ENCODE measurements at places on chromosomes 1 and 21.

DNA sequence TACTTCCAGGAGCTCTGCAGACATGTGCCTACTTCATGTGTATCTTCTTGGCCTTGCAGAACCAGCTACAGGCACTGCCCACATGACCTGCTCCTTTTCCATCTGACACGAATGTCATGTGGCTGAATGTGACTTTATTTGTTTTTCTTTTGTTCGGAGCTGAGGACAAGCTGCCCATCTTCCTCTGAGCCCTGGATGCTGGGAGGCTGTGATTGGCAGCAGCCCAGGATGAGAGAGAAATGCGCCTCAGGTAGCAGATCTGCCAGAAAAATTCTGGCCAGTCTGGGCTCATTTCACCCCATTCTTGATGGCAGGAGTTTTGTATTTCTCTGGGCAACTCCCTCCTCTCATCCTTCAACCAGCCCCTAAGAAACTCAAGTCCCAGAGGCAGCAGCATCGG is 372.0 kb downstream of the RPS6KC1 start:
- no peak for DNase-seq

- DNase-seq, result no peak
Observed at GRCh38 chr1:174623324-174624035, 175.7 kb downstream of the GPR52 start.

GRCh38 chr1:34276606-34277005 is 99.9 kb downstream of the C1orf94 start:
- DNase-seq, result no peak

DNA sequence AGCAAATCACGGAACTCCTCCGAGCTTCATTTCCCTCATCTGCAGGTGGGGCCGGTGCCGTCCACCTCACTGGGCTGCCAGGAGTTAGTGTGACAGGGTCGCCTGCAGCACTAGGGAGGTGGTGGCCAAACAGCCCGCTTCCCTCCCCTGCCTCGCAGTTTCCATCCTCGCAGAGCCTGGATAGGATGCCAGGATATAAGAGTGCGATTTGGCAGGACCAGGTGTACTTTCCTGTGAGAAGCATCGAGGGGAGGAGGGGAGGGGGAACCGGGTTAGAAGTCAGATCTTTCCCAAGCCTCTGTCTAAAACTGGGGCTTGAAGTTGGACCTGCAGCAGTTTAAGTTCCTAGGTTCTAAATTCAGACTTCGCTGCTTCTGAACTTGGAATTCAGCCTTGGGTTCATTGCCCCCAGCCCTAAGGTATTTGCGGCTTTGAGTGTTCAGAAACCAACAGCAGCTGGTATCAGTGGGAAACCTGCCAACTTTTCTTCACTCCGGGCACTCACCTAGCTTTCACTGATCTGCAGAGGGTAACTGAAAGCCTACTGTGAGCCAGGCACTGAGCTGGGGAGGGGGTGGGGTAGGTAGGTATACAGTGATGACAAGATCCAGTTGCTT is 1.7 kb upstream of the JUN start:
- DNase-seq, result peak; percentile 40

DNA sequence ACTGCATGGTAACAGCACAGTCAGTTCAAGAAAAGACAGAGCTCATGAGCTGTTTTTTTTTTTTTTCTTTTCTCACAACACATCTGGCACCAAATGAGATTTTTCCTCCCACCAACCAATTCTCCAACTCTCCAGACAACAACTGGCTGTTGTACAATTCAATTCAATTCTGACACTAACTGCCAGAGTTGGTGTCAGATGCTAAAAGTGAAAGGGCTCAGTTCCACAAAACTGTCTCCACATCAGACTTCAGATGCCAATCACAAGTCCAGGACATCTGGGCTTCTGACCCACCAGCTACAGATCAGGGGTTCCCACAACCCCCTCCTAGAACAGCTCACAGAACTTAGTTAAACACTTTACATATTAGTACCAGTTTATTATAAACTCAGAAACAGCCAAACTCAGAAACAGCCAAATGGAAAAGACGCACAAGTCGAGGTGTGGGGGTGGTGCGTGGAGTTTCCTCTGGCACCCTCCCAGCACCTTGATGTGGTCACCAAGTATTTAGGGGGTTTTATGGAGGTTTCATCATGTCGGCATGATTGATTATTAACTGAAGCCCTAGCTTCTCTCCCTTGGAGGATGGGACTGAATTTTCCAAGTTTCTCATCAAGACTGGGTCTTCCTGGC is 39.2 kb upstream of the LRRC8D start:
- no peak for DNase-seq

DNA sequence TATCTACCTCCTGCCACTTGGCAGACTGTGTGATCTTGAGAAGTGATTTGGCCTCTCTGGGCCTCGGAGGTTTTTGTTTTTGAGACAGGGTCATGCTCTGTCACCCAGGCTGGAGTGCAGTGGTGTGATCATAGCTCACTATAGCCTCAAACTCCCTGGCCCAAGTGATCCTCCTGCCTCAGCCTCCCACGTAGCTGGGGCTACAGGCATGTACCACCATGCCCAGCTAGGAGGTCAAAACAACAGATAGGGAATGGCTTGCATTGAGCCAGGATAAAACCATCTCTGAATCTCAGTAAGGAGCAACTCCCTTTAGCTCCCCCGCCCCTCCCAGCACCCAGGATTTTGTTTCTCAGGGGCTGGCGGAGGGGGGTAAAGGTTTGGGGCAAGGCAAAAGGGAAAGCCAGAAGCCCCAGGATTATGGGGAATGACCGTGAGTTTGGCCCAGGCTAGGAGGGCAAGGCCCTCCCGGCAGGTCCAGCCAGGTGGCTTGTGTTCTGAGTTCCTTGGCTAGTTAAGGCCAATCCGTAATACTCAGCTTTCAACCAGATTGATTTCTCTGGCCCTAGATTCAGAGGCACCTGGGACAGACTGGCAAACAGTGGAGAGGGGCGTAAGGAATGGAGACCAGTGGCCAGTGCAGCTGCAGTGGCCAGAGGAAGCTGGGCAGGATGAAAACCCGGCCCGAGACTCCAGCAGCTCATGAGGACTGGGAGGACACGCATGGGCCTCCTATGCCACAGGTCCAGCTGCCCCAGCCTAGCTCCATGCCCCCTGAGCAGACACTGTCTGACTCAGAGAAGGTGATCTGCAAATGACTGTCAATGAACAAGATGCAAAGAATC is 130.1 kb downstream of the DMRTB1 start:
- DNase-seq, result no peak

DNA sequence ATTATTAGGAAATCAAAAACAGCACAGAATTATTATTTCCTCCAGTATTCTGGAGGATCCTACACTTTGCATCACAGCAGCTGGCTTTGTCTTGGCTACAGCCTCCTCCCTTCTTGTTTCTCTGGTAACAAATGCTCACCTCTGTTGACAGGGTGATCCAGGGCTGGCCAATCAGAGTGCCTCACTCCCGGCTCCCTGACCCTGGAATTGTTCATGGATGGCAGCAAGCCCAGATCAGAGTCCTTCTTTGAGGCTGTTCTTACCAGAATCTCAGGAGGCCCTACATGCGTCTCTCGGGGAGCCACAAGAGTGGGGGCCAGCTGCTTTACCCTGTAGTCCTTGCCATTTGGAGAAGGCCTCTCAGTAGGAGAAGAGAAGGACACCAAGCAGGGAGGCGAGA is 48.4 kb upstream of the IGSF5 start:
- no peak for DNase-seq

DNA sequence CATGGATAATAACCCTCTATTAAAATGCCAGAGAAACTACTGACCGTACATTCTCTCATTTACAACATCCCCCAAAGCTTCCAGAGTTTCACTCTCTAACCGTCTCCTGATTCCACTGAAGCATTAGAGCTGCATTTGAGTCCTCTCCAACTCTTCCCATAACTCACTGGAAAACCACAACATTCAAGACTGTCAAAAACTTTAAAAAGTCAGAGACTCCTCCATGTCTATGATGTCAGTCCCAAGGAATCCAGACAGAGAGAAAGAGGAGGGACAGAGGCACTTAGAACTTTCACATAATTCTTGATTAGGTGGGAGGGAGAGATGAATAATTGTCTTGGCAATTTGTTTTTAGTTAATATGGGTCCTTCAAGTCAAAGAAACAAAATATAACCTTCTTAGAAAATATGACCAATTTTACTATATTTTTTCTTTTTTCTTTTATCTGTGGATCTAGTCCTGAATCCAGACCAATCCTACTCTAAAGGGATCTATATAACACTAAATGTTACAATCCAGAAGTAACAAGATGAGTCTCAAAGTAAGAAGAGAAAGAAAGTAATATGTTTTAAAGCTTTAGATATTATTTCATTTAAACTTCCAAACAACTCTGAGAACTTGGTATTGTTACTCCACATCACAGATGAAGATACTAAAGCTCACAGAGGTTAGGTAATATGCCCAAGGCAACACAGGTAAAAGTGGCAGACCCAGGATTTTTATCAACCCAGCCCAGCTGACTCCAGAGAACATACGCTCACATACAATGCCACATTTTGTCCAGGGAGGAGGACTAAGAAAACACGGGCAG is 23.8 kb downstream of the OTUD7B start:
- DNase-seq, result no peak

DNA sequence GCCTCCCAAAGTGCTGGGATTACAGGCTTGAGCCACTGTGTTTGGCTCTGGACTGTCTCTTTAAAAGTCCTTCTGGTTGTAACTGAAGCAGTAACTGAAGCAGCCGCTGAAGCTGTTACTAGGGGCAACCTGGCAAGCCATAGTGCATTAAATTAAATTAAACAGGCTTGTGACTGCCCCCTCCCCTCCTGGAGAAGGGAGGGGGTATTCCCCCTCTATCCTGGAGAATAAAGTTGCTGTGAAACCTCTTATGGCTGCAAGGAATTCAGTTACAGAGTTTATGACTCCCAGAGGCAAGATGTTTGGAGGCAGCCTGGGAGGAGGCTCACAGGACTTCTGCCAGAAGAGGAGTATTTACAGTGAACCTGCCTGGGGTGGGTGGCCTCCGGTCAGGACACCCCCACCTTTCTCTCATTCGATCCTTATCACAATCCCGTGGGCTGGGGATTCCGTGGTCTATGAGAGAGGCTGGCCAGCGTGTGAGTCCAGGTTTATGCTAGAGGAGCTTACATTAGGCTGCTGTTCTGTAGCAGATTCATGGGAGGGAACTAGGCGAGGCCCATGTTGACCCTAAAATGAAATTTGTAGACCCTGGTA is 8.3 kb downstream of the TTC22 start:
- DNase-seq, result peak; percentile 60

GRCh38 chr1:236904892-236905741 is 99.1 kb downstream of the MT1HL1 start:
- no peak for DNase-seq

- DNase-seq, result no peak
Observed at GRCh38 chr1:212040629-212041412, 5.3 kb downstream of the DTL start.

DNA sequence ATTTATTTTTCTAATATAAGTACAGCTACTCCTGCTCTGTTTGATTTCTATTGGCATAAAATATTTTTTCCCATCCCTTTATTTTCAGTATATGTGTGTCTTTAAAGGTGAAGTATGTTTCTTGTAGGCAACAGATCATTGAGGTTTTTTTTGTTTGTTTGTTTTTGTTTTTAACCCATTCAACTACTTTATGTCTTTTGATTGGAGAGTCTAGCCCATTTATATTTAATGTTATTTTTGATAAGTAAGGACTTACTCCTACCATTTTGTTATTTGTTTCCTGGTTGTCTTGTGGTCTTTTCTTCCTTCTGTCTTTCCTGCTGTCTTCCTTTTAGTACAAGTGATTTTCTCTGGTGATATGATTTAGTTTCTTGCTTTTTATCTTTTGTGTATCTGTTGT is 285.1 kb upstream of the PROX1 start:
- DNase-seq, result no peak

DNA sequence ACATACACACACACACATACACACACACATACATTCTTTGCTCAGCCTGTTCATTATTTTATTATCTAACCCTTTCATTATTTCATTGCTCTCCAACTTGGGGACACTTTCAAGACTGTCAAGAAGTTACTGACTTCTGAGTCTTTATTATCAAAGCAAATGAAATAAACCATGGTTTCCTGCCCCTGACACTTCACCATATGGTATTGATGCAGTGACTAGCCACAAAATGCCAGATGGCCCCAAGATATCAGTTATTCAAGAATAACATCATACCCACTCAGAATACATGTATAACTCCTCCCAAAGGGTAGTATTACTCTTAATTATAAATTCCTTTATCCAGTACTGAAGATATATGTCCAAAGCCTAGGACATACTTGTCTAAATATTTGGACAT is 197.3 kb downstream of the MRPL39 start:
- DNase-seq, result no peak

GRCh38 chr1:94083681-94084080 is 37.3 kb downstream of the ABCA4 start:
- DNase-seq, result no peak

DNA sequence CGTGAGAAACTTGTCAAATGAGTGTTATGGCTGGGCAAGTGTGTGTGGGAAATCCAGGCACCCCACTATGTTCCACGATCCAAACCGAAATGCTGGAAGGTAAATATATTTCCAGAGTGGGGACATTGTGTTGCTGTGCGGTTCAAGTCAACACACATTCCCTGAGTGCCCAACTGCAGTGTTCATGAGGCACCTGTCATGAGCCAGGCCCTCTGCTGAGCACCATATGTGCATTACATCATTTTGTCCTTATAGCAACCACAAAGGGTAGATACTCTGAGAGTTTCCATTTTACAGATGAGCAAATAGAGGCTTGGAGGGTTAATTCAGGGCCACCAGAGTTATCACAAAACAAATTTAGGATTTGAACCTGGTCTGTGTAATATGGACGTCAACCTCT is 59.9 kb upstream of the SOD1 start:
- no peak for DNase-seq

DNA sequence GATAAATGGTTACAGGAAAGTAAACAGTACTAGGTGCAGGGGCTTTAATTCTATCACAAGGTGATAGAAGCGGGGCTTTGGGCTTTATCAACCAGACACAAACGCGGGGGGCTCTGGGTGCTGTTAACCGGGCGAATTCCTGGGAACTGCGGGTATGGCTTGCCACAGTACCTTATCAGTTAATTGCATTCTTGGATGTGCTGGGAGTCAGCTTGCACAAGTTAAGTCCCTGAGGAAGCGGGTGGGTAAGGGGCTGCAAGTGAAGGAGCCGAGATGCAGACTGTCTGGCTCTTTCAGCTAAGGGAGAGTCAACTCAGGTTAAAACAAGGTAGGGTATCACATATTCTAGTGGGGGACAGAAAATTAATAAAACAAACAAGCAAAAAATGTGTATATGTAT is 661 bp downstream of the GBP4 start:
- no peak for DNase-seq

- DNase-seq, result no peak
Observed at GRCh38 chr21:25422610-25423608, 184.4 kb downstream of the MRPL39 start.

- DNase-seq, result no peak
Observed at GRCh38 chr1:154730986-154731489, 123.1 kb upstream of the ADAR start.

DNA sequence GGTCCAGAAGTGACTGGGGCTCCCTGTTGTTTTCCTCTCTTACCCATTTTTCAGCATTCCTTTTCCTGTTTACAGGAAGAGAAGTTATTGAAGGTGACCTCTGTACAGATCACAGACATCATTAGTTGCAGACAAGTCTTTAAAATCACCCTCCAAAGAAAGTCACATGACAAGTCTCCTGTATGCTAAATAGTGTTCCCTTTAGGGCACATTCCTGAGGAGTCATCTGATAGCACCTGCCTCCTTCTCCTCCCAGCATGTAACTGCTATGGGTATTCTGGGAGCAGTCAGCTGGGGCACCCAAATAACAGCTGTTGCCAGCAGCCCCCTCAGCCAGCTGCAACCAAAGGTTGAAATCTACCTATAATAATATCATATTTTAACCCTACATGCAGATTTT is 200.6 kb downstream of the PTGER3 start:
- no peak for DNase-seq
